ENCODE measurements at places on chromosomes 3 and 15. TPM values are rescaled to one million over a fixed set of nuclear protein-coding genes. Genes with fewer than 3 reads are reported as not detected.
A peak's percentile ranks its signal among the peaks of the same experiment; 100 is the strongest.

- no peak for DNase-seq
Measured at GRCh38 chr3:9664119-9664751, 14.9 kb downstream of the MTMR14 start.

- no peak for DNase-seq
Measured at GRCh38 chr15:31021067-31021665, 29.7 kb upstream of the MTMR10 start.

DNA sequence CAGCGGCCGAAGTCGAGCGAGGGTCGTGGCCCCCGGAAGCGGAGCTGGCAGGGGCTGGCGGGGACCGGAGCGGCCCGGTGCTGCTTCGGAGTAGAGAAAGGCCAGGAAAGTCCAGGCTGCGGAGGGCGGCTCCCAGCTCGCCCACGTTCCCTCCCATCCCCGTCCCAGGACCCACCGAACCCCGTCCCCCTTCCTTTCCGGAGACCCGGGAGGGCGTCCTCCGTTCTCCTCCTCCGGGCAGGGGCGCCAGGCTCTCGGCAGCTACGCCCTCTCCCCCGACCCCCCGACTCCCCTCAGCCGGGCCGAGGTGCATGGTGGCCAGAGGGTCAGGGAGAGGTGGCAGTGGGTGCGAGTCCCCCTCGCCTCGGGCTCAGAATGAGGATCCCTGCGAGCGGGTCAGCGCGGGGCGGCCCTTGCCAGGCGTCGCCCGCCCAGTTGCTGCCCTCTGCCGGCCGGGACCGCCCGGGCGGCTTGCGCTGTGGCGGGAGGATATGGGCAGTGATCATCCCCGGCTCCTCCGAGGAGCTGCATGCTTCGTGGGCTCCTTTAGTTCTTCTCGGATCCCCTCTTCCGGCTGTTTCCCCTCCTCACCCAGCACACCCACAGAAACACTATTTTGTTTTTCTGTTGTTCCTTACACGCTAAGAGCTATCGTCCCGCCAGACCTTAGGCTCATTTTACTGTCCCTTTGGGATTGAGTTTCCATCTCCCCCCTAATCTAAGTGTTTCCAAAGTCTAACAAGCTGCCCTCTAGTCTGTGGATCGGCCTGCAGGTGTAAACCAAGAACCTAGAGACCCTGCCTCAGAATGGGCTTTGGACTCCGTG, 744 bp upstream of the ALDH1A2 start:
- DNase-seq, result peak; percentile 85

Gene PLSCR5
- total RNA-seq, result not detected

Gene OSTN
- total RNA-seq, result 1.4 TPM
